ENCODE measurements at places on chromosomes 5 and 9.

- DNase-seq = no peak
Observed at GRCh38 chr5:28543473-28544098, 1505.2 kb upstream of the CDH9 start.

DNA sequence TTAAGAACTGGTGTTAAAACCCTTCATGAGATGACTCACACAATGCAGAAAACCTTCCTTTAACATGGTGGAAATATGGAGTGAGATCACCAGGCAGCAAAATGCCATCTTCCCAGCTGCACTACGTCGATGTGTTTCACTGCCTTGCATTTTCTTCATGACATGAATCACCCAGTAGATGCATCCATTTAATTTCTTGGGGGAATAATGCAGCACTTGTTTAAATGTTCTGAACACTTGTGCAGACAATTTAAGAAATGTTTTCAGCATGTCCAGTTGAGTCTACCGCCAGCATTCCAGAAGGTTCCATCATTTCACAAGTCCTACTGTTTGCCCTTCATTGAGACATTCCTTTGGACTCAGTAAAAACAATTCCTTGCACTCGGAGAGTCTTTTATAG is 81.6 kb downstream of the ADAMTS16 start:
- no peak for DNase-seq

GRCh38 chr5:74549384-74549783 is 91.1 kb downstream of the ENC1 start:
- DNase-seq = no peak

DNA sequence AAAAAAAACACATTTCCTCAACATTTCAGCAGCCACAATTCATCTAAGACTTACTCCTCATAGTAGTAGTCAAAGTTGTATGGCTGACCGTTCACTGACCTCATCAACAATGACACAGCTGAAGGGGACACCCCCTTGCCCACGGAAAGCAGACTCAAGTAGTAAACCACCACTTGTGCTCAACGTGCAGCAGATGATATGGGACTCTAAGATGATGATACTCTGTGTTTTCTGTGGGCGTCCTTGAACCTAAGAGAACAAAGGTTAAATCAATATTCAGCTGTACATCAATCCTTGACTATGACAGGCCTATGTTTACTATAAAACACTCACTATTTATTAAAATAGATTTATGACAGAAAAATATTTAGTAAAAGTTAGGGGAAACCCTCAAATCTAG is 71.6 kb downstream of the SETX start:
- no peak for DNase-seq

DNA sequence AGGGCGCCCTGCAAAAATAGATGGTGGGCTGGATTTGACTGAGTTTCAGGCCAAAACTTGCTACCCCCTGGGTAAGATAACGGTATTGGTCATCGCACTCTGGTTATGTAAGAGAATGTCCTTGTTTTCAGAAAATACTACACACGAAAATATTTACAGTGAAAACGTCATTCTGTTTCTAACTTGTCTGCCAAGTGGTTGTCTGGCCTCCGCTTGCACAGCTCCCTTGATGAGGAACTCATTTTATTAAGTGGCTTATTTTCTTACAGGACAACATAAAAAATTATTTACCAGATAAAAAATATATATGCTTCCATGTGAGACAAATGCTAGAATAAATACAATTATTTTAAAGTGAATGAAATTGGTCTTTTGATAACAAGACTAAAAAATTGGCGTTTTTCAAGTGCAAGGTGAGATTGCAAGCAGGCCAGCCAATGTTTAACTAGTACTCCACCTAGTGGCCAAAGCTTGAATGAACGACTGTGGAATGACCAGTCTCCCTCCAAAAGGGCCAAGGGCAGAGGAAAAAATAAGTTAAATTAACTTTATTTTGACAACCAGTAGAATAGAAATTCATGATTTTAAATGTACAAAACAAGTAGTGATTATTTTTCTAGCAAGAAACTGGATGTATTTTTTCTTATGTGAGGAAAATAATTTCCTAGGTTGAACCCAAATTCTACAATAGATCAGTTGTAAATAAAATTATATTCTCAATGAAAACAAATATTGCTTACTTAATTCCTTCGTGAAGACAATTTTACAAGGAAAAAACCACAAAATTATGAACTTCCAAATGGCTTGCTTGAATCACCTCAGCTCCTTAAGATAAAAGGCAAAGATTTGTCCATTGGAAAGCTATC is 93.2 kb downstream of the ZFAND5 start:
- DNase-seq = peak; percentile 70

- no peak for DNase-seq
Observed at GRCh38 chr9:114806526-114806900, 674 bp upstream of the TNFSF15 start.

DNA sequence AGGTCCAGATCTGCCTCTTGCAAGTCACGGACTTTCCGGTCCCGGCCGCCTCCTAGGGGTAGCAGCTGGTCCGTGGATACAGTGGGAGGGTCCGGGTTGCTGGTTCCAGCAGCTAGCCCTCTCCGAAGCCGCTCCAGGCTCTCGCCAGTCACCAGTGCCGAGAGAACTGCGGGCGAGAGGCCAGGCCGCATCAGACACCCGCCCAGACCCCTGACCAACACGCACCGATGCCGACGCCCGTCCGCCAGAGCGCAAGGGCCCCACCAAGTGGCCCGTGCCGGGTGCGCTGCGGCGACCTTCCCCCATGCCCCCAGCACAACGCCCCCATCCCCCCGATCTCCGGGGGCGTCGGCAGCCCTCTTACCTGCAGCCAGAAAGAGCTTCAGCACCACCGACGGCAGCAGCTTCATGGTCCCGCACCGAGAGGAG is 470 bp downstream of the HBEGF start:
- DNase-seq = peak; percentile 59

DNA sequence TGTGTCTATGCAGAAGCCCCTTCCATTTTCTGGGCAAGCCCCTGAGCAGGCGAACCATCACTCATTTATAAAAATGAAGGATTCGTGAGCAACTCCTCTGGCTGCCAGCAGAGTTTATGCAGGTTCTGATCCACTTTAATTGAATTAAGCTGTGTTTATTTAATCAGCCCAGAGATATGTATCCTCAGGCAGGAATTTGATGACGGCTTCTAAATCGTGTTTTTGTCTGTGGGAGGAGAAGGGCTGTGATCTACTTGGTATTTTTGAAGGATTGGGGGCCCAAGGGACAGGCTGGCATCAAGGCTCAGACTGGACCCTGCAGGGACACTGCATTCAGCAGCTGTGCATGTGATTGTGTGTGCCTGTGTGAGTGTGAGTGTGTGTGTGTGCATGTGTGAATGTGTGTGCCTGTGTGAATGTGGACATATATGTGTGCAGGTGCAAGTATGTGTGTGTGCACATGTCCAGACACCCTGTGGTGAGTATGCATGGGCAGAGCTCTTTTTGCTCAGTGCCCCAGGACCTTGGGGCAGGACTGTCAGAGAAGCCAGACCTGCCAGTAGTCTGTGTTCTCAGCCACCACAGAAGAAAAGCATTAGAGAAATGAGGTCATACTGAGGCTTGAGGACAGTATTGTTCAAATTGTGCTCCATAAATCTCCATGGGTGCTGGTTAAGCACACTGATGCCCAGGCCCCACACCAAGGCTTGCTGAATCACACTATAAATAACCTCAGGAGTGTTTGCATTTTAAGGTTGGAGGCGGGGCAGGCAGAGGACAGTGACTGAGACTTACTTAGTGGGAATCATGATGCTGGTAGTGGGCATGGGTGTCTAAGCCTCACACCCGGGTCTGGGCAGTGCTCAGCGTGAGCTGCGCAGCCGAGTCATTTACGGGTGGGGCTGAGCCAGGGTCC is 164.0 kb downstream of the CARTPT start:
- no peak for DNase-seq
